ENCODE measurements at places on chromosomes 3 and 15.

DNA sequence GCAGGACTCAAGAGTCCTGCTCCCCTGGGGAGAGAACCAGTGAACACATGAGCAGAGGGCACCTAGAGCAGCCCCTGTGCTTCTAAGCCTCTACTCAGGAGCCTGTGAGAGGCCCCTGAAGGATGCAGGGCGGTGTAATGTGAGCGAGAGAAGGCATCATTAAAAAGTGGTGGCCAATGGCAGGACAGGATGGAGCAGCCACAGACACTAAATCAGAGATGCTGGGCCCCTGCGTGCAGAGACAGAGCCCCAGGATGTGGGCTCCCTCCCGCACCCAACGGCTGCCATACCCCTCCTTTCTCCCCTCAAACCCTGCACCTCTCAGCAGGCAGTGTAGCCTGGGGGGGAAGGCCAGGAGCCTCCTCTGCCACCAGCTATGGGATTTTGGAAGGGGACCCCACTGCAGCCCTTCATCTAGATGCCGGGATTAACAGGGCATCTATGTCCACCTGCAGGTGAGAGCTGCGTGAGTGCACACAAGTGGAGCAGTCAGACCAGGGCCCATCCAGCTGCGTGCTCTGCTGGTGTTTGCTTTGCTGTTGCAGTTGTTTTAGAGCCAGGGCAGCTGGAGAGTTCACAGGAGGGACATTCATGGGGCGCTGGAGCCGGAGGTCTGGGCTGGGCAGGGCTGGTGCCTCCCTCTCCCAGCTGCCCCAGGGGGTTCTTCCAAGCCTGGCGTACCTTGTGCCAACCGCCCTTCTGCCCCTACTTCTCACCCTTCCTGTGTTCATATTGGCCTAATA, 5.1 kb upstream of the IQSEC1 start:
- no peak for DNase-seq

DNA sequence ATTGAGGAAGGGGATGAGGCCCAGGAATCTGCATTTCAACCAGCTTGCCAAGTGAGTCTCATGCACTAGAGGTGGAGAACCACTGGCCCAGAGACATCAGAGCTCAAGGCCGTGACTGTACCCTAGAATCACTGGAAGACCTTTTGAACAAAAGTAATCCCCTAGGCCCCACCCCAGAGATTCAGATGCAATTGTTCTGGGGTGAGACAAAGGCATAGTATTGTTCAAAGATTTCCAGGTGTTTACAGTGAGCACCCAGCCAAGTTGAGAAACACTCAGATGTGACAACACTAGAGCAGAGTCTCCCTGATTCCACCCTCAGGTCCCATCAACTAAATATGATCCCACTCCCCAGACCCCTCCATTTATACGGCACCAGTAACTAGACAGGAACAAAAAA, 290.3 kb upstream of the TLE3 start:
- no peak for DNase-seq

- no peak for DNase-seq
These were observed 557.6 kb upstream of the ADAMTS9 start for GRCh38 chr3:65245133-65246063.

- peak; percentile 37 for DNase-seq
These were observed 22.0 kb downstream of the SLC7A14 start for GRCh38 chr3:170563712-170564423.

- DNase-seq, result no peak
These were observed 425.4 kb upstream of the TPRG1 start for GRCh38 chr3:188746291-188746783.

DNA sequence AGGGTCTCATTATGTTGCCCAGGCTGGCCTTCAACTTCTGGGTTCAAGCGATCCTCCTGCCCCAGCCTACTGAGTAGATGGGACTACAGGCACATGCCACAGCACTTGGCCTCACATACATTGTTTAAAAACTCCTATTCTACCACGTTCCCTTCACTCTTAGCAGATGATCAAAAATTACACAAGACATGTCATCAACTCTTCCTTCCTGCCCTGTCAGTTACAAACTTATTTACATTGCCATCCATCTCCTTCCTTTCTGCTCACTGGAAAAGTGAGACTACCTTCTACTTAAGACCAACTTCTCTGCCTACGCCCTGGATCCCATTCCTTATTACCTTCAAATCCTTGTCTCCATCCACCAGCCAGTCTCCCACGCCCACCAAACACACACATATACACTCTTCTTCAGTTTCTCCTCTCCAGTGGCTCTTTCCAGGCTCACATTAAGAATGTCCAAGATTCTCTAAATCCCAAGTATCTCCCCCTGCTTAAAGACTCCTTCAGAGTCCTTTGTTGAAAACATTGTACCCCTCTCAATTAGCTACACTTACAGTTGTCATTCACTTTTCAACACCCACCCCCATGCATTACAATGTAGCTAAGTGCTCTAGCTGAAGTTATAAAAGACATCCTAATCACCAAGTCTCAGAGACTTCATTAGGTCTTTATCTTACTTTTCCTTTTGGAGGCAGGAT, 4.3 kb downstream of the PEAK1 start:
- DNase-seq, result no peak

DNA sequence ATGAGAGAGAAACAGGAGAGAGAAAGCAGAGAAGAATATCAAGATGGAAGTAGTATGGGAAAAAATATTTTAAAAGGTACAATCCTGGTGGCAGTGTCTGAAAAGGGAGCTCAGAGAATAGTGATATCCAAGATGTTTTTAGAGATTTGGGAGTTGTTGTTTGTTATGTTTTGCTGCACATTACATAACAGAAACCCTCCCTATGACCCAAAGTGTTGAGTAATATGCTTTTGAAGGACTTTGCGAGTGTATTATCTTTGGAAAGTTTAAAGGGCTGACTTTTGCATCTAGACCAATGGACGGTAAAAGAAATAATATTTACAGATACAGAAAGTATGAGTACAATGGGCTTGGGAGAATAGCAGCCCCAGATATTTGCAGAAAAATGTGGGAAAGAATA, 759.7 kb downstream of the NTRK3 start:
- DNase-seq, result no peak

DNA sequence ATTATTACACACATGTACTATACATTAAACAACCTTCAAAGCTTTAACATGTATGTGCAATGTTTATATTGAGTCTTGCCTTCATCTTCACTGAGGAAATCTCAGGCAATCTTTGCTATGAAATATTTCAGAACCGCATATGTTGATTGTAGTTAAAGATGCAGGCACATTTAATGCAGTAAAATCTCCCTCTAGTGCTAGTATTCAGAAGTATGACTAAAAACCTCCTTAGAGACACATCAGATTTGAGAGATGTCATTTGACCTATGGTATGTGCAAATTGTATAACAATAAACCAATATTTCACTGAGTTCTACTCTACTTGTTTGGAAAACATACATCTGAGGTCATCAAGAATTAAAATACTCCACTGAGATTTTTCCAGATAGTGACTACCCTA, 123.8 kb upstream of the C15orf61 start:
- DNase-seq, result no peak

DNA sequence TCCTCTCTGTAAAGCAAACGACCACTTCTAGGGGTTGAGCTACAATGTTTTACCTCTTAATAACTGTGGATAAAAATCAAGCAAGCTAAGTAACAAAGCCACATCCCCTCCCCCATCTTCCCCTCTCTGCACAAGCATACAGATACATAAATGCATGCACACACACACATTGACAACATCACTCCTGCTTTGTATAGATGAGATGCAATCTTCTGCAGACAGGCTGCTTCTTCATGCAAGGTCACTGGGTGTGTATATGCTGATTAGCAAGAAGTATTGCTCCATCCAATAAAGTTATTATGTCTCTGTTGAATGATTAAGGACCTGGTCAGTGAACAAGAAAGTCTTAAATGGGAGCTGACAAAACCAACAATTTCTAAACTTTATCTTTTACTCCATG, 8.8 kb upstream of the ATP11B start:
- DNase-seq, result no peak

DNA sequence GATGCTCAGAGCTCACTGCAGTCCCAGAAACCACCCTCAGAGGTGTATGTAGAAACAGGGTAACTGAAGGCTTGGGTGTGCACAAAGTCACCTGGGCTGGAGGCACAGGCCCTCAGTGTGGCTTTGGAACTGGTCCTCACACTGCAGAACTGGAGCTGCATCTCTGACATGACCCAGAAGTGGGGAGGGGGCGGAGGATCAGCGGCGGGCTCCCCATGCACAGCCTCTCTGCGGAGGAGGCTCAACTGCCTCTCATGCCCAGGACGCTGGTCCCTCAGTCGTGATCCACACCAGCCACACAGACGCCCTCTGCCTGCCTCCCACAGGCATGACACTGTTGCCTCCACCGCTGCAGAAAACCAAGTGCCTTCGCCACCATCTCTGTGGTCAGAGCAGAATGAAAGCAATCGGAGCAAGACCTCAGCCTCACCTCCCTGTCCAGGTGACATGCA, 73.7 kb downstream of the TM2D3 start:
- no peak for DNase-seq

DNA sequence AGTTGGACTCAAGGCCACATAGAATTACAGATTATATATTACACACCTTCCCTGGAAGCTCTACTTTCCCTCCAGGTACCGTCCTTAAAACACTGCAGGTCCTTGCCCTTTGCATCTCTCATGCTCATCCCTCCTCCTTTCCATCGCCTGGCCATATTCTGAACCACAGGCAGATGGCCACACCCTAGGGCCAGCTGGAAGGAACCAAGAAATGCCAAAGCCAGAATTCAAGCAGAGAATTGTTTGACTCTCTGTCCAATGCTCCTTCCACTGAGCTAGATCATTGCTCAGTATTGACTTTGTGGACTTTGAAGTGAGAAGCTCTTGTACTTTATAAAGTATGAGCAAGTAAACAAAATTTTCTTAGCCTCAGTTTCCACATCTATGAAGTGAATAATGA, 170.3 kb upstream of the SLC24A5 start:
- DNase-seq, result no peak

- DNase-seq, result no peak
These were observed 83.5 kb upstream of the BCL6 start for GRCh38 chr3:187828579-187829452.

DNA sequence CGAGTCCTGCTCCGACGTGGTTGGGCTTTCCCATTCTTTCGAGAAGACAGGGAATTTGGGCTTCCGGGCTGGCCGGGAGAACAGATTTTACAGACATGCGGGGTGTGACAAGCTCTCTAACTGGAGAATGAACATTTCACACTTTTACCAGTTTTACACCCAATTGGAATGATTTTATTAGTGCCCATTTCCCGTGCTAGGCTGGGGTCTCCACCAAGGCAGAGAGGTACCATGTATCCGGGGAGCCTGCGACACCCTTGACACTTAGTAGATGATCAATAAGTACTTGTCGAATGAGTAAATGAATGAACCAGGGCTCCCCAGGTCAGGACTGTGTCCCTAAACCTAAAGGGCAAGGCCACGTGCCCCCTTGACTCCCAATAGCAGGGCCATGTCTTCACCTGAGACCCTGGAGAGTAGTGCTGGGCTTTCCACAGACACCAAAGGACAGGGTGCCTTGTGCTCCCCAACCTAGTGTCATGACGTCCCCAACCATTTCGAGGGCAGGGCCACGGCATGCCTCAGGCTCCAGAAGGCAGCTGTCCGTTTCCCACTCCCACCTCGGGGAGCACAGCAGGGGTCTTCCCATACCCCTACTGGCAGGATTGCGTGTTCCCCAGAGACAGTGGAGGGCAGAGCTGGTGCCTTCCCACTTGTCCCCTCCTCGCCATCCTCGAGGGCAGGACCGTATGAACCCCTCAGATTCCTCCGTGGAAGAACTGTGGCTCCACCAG, 679 bp upstream of the MYD88 start:
- DNase-seq, result no peak

DNA sequence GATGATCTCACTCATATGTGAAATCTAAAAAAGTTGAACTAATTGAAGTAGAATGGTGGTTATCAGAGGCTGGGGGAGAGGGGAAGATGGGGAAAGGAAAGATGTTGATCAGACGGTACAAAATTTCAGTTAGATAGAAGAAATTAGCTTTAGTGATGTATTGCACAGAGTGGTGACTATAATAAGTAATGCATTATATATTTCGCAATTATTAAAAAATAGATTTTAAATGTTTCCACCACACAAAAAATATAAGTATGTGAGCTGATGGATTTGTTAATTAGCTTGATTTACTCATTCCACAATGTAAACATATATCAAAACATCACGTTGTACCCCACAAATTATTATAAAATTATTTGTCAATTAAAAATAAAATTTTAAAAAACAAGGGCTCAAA, 8.1 kb downstream of the SUMF1 start:
- DNase-seq, result no peak

GRCh38 chr3:67715971-67716370, 61.6 kb upstream of the SUCLG2 start:
- DNase-seq, result no peak

DNA sequence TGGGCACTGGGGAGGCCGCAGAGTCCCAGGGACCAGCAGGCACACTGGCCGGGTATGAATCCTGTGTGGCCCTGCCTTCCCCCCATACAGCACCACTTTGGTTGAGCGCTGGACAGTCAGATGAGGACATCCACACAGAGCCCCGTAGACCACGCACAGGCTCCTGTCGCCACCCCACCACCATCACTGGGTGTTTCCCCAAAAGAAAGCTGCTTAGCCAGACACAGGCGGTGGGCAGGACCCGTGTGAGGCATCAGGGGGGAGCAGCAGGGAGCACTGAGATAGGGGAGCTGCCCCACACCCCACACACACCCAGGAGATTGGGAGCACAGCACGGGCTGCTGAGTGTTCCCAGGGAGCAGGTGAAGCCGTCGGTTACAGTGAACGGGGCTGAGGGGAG, 42.4 kb upstream of the SLC41A3 start:
- DNase-seq, result no peak

GRCh38 chr15:51909584-51909983, 62.0 kb downstream of the LEO1 start:
- DNase-seq, result no peak

DNA sequence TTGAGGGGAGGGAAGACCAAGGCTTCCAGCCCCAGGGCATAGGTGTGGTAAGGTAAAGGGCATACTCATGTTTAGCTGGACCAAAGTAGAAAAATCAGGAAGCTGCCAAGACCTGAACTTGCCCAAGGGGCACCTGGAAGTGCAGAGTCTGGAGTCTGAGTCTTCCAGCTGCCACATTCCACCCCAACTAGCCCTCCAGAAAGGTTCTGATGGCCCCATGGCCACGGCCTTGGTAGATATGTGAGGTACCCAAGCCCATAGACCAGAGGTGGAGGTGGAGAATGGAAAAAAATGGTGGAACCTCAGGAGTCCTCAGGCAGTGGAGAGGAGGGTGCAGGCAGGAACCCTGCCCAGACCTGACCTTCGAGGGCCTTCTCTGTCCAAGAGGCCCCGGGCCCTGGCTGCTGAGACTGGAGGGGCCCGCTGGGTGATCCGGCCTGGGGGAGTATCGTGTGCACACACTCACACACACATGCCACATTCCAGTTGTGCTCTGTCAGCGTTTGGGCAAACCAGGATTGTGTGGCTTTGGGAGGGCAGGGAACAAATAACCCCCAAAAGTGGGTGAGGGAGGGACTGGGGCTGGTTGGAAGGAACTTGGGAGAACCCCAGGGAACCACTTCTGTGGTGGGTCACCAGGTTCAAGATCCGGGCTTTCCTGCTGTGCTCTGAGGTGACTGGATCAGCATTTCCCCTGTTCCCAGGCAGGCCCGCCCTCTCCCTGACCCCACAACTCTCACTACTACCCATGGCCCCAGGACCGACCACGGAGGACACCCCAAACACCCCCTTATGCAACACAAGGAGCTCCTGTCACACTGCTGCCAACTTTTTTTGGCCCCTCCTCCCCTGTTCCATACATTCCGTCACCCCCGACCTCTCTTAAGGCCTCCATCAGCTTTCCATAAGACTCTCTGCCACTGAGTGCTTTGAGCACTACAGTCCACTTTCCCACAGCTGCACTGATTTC, 11.6 kb downstream of the MYL3 start:
- no peak for DNase-seq

Data from glomerular endothelial cell (primary cell).